ENCODE measurements at places on chromosomes 1 and 21.

- DNase-seq, result no peak
These were observed 10.0 kb downstream of the ADAMTS1 start for GRCh38 chr21:26835027-26835713.

- DNase-seq, result no peak
These were observed 30.2 kb downstream of the SRRM1 start for GRCh38 chr1:24673341-24673740.

DNA sequence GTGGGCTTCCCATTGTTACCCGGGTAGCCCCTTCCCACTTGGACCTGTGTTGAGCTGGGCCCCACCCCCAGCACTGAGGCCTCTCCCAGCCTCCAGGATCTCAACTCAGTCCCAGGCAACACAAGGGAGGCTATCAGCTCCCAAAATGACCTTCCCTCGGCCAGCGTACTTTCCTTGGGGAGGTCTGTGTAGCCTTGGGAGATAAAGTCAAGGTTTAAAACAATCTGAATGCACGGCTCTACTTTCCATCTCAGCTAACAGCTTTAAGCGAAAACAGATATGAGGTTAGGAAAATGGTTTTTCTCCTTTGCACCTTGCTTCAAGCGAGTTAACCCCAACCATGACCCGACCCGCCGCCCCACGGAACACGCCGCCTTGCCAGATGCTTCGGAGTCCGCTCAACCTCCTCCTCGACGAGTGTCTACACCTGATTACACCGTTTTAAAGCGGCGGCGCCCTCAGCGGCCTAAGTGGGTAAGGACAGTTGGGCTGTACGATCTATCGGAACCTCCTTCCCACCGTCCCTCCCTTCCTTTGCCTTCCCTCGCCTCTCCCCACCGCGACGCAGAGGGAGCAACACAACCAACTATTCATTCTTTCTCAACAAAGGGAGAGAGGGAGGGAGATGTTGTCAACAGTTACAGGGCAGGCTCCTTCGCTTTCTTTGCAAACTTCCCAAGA, 1.1 kb downstream of the BCAR3 start:
- peak; percentile 66 for DNase-seq

DNA sequence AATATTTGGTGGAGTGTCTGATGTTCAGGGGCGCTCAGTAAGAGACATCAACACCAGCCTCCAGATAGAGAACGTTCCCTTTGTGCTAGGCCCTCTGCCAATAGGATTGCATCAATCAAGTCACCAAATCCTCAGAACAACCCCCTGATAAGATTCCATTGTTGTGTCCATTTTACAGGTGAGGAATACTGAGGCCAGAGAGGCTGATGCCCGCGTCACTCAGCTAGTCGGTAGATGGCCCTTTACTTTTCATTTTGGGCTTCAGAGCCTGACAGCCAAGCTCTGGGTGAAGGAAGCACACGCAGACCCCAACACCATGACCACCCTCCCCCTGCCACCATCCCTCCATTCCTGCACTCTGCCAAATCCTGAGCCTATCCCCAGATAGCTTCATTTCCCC, 406.2 kb downstream of the PTPRU start:
- no peak for DNase-seq

DNA sequence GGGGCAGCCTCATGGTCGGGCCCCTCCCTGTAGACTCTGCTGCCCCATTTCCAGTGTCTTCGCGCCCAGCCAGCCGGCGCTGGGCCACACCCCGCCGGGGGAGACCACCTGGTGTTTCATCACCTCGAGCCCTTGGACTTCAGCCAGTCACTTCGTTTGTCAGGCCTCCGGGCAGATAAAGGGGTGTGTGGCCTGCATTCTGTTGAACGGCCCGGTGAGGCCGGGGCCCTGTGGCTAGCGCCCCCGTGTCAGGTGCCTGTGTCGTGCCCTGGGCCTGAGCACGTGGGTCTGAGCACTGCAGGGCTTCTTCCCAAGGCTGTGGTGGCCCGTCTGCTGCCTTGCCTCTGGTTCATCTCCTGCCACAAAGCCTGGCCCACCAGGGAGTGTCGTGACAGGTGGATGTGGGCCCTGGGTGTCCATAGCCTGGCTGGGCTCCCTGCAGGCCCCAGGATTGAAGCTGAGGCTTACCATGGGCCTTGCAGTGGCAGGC, 65.2 kb upstream of the DIP2A start:
- DNase-seq, result no peak

- no peak for DNase-seq
These were observed 12.4 kb downstream of the SLC2A1 start for GRCh38 chr1:42946120-42946898.

GRCh38 chr1:98104289-98104688, 183.5 kb upstream of the DPYD start:
- peak; percentile 99 for DNase-seq

DNA sequence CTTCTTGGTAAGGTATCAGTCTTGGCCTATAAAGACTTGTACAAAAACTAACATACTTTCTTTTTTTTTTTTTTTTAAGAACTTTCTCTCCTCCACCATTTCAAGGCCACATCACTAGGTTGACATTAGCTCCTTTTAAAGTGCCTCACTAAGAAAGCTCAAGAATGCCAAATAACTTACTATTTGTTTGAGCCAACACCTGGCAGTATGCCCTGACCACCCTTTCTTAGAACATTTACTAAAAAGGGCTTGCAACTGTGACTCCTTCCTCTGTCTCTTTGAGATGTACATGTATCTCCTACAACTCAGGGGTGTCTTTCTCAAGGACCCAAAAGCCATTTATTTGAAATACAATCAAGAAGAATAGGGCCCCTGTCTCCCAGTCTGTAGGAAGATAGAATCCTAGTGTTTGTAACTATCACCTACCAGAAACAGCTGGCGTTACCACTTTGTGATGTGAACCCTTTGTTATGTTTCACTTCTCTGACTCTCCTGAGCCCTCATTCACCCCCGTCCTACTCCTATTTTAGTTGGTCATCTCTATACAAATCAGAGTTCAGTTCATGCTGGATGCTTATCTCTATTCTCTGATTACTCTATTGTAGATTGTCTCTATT, 12.2 kb upstream of the SAMD13 start:
- no peak for DNase-seq

GRCh38 chr1:89844860-89845259, 24.0 kb downstream of the LRRC8D start:
- DNase-seq, result no peak

GRCh38 chr1:54114001-54114400, 38.8 kb downstream of the CDCP2 start:
- DNase-seq, result no peak
